Fibroblast of skin of left quadriceps (primary cell): ENCODE measurements at places on chromosomes 16 and 17.

GRCh38 chr17:69728816-69729215 lies 314.3 kb downstream of the MAP2K6 start:
- DNase-seq, result peak; percentile 20

DNA sequence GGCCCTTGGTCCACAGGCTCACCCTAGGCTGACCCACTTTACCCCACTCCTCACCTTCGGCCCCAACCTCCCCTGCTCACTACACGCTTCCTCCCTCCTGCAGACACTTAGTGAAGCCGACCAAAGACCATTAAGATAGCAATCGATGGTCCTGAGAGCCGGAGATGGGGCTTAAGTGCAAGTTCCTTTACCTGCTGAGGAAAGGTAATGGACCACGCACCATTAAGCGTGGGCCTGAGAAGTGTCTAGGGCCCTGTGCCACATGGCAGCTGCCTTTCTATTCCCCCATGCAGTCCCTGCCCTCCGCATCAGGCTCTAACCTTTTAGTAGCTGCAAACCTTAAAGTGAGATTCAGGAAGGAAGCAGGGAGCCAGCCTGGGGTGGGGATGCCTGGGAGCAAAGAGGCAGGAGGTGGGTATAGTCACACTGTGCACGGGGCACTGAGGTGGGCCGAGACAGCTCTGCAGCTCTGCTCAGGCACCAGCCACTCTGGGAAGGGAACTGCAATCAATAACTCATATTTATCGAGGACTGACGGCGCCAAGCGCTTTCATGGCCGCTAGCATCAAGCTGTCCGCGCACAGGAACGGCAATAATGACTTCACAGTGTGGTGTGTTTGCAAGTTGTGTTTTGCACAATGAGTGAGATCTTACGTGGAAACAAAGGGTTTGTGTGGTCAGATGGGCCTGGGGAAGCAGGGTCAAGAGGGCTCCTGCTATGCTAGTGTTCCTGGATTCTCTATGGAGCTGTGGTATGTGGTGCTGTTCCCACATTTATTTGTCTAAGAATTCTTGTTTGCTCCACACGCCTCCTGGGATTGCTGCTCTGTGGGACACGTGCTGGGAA lies 84.9 kb upstream of the CDC42EP4 start:
- DNase-seq, result no peak

- no peak for DNase-seq
Measured at GRCh38 chr16:69393898-69394849, 8.4 kb upstream of the TERF2 start.

GRCh38 chr17:36027761-36028160 lies 10.0 kb upstream of the CCL23 start:
- no peak for DNase-seq

DNA sequence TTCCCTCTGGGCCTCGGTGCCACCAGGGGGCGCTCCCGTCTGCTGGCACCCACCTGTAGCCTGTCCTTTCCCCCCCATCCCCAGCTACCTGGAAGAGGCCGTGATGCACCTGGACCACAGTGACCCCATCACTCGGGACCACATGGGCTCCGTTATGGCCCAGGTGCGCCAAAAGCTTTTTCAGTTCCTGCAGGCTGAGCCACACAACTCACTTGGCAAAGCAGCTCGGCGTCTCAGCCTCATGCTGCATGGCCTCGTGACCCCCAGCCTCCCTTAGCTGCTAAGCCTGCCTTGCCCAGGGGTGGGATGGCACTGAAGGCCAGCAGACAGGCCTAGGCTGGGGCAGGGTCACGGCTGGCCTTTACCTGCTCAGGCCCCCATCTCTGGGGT lies 818 bp upstream of the NRN1L start:
- no peak for DNase-seq

GRCh38 chr17:72175263-72175662 lies 54.4 kb downstream of the SOX9 start:
- no peak for DNase-seq
